GM13977 (cell line): ENCODE measurements at places on chromosomes 1 and 21.

DNA sequence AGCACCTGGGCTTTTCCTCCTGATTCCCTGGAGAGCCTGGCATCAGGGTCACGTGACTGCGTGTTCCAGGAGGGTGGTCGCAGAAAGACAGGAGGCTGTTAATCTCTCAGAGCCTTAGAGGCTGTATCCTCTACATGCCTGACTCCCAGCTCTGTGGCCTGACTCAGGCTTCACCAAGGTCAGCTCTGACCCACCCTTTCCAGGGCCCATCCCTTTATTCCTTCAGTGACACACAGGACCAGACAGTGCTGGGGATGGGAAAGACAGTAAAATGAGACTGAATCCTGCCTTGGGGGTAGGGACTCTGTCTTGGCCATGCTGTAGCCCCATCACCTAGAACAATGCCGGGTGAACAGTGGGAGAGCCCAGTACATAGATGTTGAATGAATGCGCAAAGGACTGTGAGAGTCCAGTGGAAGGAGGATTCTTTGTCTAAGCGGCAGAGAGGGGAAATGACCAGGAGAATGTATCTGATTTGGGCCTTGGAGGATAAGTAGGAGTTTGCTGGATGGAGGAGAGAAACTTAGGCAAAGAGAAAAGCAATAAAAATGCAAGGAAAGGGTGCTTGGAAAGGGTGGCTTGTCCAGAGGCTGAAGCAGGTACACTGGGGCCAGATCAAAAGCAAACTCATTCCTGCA is 33.0 kb downstream of the EPHX1 start:
- no peak for DNase-seq

DNA sequence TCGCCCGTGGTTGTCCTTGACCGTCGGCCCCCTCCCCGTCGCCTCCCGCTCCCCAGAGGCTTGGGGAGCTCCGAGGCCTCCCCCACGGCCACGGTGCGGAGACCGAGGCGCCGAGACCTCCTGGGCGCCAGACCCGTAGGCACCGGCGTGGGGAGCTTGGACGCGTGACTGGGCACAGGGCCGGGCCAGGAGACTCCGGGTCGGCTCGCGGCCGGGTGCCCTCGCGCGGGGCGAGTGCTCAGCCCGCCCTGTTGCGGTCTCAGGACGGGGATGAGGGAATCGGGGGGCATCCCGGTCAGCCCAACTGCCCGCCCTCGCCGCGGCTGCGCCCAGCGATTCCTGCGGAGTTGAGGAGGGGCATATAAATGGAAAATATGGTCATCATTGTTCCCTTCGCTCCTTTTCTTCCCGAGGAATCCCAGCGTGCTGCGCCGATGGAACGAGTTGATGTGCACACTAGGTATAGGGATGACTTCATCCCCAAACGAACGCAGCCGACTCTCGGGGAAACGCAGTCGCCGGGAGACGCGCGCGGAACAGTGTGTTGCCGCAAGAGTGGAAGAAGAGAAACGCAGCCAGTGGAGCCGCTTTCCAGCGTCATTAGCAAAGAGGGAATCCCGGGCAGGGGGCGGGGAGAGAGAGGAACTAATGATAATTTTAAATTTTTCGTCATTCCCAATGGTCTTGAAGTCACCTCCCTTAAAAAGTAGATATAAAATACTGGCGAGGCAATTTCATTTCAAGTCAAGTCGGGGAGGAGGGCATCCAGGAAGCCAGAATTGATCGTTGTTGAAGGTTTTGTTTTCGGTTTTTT is 747 bp upstream of the ENAH start:
- no peak for DNase-seq

- DNase-seq, result no peak
These were observed 22.8 kb upstream of the LBR start for GRCh38 chr1:225450491-225451191.

DNA sequence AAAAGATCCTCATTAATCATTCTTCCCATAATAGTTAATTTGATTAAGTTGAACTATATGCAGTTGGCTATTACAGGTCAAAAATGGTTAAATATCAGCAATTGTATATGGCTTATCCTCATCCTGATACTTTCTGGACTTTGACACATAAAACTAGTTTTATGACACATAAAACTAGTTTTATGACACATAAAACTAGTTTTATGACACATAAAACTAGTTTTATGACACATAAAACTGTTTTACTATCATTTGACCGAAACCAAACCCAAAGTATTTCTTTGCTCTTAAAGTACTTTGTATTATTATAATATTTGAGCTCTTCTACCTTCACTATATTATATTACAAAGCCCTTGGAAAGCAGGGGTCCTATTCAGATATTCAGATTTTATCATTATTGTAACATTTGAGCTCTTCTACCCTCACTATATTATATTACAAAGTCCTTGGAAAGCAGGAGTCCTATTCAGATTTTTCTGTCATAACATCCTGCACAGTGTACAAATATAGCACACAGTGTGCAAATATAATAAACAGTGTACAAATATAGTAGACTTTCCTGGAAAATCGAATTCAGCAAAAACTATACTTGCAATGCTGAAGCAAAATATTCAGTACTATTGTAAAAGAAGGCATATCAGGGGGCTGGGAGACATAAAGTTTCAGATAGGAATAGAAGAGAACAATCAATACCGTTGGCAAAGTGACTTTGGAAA is 53.0 kb downstream of the NVL start:
- DNase-seq, result no peak

DNA sequence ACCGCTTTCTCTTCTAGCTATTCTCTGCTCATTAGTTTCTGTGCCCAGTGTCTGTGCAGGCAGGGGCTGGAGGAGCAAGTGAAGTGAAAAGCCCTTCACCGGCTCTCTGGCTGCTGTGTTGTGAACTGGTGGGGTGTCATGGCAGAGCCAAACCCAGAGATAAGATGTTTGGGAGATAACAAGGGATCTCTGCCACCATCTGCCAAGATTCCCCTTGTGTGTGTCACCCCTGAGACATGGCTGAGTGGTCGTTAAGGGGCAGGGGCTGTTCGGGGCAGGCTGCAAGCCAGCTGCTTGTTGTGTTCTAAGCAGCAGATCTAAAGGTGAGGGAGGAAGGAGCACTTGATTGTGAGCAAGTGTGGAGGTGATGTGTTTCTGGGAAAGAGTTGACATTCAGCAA is 24.5 kb downstream of the CNIH3 start:
- no peak for DNase-seq

- no peak for DNase-seq
These were observed 60.9 kb downstream of the HTR6 start for GRCh38 chr1:19725606-19726005.

- no peak for DNase-seq
These were observed 114.7 kb downstream of the PAPPA2 start for GRCh38 chr1:176577646-176578197.

DNA sequence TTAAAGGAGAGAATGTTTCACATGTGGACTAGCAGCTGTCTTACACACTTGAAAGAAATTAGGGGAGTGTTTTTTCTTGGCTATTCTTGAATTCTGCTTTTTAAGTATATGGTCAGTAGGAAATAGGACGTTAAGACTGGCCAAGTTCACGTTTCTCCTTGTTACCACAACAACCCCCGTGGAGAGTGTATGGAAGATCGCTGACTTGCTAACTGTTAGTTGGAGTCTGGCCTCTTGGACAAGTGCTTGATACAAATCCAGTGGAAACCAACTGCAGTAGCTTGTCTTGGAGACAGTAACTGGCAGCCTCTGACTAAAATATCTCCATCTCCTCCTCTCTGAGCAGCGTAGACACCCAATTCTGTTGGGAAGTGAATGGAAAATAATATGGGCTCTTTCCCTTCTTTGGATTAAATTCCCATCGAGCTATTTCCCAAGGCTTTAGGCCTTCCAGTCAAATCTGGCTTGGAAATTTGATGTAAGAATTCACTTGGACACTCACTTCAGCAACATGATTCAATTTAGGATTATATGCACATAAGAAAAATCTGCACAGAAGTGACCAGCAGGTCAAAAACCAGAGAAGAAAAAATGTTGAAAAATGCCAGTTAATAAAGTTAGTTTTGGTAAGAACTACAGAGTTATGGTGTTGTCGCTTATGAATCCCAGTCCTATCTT is 3.6 kb upstream of the NFIA start:
- no peak for DNase-seq

DNA sequence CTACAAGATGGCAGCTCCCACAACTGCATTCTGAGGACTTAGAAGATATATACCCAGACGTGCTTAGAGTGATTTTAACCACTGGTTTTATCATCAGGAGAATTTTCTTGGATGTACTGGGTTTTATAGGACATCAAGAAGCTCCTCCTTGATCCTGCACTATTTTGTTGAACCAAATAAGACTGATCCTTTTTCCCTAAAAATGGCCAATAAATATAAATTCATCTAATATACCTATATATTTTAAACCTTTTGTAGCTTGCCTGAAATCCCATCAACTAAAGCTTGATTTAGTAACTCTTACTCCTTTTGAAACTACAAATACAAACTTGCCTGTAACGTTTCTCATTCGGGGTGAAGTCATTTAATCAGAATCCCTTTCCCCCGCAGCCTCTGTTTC is 849.4 kb upstream of the ADAMTS5 start:
- no peak for DNase-seq

DNA sequence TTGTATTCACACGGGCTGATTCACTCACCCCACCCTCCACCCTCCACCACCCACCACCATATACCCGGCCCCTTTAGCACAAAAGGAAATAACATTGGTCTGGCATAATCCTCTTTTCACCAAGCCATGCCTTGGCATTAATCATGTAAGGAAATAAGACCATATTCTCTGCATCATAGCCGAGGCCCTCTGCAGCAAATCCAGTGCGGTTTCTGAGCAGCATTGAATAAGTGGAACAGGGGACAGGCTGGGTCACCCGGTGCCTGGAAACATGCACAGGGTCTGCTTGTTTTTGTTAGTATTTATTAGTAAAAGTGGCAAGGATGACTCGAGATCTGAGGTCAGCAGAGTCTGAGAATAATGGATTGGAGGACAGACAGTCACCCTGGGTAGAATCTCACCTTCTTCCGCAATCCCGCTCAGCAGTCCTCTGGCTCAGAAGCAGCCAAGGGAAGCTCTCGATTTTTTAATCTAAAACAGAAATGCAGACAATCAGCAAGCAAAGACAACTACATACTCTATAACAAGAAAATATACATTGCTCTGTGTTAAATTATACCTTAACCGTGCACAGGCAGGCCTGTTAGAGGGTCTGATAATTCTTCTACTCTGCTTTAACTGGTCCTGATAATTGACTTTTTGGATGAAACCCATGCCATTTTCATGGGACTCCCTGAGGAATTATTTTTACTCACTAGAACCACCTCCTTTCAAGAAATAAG is 52.4 kb upstream of the CDC42BPA start:
- no peak for DNase-seq

DNA sequence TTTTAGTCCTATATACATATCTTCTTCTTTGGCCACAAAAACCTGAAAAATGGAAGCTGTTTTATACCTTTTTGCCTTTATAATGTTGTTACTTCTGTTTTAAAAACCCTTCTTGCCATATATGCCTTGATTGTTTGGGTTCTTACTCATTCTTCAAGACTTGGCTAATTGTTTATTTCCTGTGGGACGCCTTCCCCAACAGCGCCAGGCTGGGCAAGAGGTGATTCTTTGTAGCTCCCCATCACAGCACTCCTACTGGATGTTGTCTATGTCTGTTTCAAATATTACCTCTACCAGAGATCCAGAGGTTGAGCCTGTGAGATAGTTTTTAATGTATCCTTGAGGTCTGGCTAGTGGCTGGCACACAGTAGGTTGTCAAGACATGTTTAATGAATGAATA is 73.2 kb upstream of the CYP2J2 start:
- no peak for DNase-seq

GRCh38 chr1:14263671-14264070 is 334.8 kb upstream of the KAZN start:
- no peak for DNase-seq

DNA sequence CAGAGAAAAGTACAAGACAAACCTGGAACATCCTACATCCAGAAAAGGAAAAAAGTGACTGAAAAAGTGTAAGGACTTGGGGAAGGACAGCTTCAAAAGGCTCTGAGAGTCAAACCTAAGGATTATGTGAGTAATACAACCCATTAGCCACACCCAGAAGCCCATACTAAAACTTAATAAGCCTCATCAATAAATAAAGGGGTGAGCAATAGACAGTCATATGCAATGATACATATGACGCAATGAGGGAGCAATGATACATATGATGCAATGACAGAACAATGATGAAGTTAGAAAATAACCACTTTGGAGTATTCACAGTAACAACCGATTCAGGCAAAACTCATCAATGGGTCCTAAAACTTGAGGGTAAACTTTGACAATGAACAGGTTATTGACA is 50.1 kb downstream of the BRWD1 start:
- DNase-seq, result no peak

DNA sequence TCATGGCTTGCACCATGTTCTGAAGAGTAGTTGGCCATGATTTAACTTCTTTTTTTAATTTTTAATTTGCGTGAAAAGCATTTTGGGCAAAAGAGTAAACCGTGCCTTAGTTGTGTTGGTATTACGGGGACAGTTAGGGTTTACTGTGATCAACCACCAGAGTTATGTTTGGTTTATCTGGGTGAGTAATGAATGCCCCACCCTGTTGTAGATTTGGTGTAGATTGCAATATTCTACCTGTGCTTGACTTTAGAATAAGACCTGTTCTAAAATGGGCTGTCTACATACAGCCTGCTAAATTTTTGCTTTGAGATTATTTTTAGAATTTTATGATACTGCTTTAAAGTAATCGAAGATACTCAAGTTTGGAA is 1.4 kb downstream of the USP25 start:
- peak; percentile 24 for DNase-seq

DNA sequence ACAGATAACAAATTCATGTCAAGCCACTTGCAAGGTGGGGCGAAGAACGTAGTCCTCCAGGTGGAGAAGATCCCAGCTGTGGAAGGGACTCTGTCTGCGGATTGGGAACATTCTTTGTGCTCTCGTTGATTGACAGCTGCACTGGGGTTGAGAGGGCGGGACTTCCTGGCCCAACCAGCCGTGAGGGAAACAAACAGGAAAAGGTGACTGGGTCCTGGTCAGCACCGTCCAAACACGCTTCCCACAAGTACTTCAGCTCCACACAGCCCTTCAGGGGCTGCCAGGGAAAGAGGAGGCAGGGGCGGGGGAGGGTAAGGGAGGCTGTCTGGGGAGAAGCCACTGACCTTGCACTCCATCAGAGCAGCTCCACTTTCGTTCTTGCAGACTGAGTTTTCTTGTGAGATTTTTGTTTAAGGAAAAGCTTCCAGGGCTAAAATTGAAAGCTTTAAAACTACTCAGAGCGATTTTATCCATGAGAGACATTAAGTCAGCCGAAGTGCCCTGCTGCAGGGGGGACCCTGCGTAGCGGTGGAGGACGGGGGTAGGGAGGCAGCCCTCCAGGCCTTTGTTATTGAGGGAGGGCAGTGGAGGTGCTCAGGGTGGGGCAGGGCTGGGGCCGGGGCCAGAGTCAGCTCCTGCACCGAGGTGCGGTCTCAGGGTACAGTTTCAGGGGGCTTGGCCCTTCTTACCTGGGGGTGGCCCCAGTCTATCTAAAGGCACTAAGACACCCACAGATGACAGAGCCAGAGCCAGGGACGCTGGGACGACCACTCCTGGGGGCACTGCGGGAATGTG is 21.6 kb upstream of the STUM start:
- no peak for DNase-seq

- no peak for DNase-seq
These were observed 7.4 kb downstream of the H3-3A start for GRCh38 chr1:226069811-226070489.
